ENCODE measurements at places on chromosomes 5 and 9. TPM values are rescaled to one million over a fixed set of nuclear protein-coding genes. Genes with fewer than 3 reads are reported as not detected.

The DBH gene
- total RNA-seq, result not detected

The IFNW1 gene
- total RNA-seq, result not detected

The OR1J2 gene
- total RNA-seq, result not detected

The SEC61B gene
- 72.6 TPM for total RNA-seq
